ENCODE measurements at places on chromosomes 13 and 19.
A peak's percentile ranks its signal among the peaks of the same experiment; 100 is the strongest.

DNA sequence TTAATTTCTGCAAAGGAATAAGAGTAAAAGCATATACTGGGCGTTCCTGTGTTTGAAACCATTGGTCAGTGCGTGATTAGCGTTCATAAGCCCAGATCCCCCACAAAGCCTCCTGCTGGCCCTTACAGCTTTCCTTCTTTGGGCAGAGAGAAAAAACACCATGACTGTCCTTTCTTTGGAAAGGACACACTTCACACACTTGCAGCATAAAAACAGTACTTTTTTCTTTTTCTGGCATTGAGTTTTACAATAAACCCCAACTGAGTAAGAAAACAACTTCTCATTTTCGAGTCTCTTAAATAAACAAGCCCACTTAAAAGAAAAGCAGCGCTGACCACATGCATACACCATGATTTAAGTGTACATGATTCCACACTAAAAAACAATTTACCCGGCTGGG lies 35.8 kb downstream of the SMAD9 start:
- no peak for DNase-seq

DNA sequence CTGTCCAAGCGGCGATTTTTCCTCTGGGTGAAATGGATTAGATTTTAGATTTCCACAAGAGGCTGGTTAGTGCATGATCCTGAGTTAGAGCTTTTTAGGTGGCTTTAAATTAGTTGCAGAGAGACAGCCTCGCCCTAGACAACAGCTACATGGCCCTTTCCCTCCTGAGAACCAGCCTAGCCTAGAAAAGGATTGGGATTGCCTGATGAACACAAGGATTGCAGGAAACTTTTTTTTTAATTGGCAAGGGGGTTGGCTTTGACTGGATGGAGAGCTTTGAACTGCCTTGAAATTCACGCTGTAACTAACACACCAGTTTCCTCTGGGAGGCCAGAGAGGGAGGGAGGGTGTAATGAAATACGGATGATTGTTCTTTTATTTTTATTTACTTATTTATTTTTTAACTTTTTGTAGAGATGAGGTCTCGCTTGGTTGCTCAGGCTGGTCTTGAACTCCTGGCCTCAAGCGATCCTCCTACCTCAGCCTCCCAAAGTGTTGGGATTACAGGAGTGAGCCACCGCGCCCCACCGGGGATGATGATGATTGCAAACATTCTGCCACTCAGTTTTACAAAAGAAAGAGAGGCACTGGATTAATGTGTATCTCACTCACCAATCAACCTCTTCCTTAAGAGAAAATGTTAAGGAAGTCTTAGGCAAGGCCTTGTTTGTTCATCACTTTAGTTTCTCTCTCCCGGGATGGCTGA lies 1.9 kb downstream of the LDLR start:
- no peak for DNase-seq

DNA sequence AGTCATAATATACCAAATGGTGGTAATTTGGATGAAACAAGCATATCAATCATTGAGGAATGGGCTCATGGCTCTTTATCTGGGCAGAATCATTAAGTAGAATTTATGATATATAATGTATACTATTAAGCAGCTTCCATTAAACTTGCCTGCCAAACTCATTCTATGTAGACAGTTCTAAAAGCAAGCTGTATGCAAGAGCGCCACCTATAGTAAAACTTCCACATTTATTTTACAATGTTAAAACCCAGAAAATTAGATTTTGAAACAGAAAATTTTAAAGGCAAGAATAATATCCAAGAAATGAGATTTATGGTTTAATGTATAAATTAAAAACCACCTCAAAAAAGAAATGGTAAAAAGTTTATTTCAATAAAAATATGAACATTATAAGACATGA lies 161.5 kb downstream of the MZT1 start:
- peak; percentile 78 for DNase-seq

- DNase-seq: no peak
These were observed 6.8 kb downstream of the SYNGR4 start for GRCh38 chr19:48370955-48371354.

Data from hematopoietic multipotent progenitor cell treated with erythropoietin and hydrocortisone succinate and interleukin-3 and kit ligand, for 6 days (in vitro differentiated cells).